ENCODE measurements at places on chromosomes 13 and 19.

DNA sequence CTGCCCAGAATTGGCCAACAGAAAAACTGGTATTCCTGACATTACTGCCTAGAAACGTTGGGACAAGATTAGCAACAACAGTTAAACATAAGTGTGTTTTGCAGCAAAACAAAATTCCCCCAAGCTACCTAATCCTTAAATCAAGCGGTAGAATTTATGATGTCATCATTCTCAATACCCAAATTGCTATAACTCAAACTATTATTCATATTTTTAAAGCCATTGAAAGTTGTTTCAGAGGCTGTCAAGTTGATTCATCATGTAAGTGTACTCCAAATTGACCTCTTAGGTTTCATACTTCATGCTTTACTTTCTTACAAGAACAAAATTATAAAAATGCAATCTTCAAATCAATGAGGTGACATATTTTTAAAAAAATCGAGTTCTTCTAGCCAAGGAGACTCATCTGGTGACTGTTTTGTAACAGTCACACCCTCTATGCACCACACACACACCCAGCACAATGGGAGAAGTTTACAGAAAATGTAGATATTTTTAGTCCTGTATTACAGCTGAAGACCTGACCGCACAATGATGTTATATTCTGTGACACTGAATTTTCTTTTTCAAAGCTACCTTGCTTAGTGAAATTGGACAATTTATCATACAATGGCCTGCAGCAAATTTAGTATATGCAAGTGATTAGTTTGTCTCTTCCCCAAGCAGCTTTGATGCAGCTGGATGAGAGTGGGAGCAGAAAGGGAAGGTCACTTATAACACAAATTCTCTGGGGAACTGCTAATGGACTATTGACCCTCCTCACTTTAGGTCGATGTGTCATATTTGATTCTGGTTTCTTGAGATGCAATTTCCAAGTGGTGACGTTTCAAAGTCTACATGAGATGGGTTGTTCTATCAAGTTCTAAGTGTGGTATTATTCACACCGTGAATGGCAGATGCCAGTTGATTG lies 345.3 kb upstream of the OBI1 start:
- no peak for DNase-seq

GRCh38 chr19:32233885-32234284 lies 111.5 kb upstream of the ZNF507 start:
- DNase-seq, result no peak

DNA sequence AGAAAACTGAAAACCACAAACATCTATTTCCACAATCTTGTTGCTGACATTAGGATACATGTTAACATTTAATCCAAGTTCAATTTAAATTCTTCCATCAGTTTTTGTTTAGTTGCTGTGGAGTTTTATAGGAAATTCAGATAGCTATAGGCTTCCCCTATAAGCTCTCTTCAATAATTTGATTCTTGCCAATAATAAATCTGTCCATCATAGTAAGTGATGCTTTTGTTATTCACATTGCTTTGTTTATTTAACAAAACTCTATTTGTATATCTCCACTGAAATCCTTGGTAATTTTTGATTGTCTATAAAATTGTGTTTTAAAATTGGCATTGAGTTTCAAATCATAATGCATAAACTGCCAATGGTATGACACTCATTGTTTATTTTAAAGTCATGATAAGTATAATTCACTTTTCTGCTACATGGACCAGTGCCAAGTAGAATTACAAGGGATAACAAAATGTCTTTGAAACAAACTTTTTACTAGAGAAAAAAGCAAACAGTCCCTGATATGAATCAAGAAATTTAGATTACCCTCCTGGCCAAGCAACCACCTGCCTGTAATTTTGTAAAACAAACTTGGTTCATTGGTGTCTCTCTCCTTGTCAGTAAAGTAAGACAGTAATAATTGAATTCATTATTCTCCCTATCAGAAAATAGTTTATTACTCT lies 577.3 kb upstream of the GPC6 start:
- DNase-seq, result no peak

GRCh38 chr13:49044836-49045235 lies 69.1 kb downstream of the FNDC3A start:
- DNase-seq, result no peak

DNA sequence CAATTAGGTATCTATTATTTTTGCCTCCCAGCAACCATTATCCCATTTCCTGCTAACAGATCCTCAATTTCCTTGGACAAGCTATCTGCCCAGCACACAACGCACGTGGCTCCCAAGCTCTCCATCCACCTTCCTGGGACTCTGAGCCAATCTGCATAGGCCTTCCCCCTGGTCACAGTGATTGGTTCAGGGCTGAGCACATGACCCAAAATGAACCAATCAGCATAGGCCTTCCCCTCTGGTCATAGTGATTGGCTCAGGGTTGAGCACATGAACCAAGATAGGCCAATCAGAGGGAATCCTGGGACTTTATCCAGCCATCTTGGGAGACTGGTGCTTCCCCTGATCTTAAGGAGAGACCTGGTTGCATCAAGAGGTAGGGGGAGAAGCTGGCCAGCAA lies 5.8 kb downstream of the CPAMD8 start:
- no peak for DNase-seq

GRCh38 chr13:94112227-94112626 lies 367.3 kb downstream of the DCT start:
- DNase-seq, result no peak

DNA sequence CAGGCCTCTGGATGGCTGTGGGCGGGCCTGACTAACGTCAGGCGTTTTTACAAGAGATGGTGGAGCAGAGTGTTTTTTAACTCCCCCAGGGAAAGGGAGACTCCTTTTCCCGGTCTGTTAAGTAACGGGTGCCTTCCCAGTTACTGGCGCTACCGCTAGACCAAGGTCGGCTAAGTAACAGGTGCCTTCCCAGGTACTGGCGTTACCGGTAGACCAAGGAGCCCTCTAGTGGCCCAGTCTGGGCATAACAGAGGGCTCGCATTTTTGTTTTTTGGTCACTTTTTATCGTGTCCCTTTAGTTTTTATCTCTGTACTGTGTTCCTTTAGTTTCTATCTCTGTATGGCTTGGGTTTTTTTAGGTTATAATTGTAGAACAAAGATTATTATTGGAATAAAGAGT lies 10.0 kb downstream of the ZNF383 start:
- DNase-seq, result no peak

DNA sequence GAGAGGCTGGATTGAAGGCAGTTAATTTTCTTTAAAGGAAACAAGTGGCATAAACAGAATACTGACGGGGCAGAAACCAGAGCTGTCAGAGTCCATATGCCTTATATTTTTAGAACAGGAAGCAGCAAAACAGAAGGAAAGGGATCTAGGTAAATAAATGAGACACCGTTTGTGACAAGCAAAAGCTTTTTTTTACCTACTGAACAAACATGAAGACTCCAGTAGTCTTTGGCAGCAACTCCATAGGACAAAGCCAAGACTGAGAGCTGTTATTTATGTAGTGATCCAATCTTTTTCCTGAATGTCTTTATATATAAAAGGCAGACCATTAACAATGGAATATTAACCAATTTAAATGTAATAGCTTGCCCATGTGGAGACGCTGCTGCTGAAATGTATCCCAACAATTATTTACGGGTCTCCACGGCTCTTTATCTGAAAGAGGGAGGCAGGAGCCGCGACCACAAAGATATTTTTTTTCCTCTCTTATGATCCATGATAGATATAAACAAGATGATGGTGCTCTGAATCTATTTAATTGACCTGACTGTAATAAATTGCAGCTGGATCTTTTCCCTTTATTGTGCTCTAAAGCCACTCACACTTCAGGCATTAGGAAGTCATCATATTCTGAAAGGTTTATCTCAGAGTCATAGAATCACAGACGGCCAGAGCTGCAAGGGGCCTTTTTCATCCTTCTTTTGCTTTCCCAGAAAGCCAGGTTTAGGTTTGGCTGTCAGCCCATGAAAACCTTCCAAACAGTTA lies 687.8 kb downstream of the EFNB2 start:
- DNase-seq, result no peak

- peak; percentile 54 for DNase-seq
Observed at GRCh38 chr13:112849500-112849899, 119.5 kb upstream of the MCF2L start.

- no peak for DNase-seq
Observed at GRCh38 chr13:23583491-23583890, 13.3 kb downstream of the TNFRSF19 start.

DNA sequence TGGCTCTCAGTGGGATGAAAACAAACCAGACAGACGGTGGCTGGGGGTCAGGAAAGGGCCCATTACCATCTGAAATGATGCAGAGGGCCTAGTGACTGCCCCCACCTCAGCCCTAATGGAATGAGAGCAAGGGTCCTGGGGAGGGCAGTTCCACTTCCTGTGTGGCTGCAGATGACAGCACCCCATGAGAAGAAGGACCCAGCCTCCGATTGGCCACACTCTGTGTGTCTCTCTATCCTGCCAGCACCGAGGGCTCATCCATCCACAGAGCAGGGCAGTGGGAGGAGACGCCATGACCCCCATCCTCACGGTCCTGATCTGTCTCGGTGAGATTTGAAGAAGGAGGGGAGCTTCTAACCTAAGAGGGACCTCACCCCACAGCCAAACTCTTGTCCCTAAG lies 498 bp downstream of the LILRB1 start:
- no peak for DNase-seq

DNA sequence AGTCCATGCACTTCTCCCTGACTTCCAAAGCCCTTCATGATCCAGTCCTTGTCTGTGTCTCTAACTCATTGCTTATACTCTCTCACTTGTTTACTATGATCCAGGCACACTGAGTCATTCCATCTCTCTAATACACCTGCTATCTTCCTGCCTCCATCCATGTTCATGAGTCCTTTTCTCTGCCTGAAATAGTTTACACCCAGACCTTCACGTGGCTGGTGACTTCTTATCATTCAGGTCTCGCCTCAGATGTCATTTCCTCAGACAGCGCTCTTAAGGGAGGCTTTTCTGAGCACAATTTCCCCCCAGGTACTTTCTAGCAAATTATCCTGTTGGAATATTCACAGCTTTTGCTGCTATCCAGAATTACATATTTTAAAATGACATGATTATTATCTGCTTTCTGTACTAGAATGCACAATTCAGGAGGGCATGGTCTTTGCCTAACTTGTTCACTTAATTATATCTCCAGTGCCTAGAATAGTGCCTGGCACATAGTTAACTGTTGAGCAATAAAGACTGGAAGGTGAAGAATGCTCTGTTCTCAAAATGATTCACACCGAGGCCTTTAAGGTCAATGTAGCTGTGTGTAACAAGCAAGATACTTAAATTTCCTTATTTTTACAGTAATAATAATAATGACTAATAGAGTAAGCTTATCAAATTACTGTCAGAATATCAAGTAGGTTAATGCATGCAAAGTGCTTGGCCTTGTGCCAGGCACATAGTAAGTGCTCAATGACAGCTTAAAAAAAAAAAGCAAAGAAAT lies 183.7 kb upstream of the SPRY2 start:
- no peak for DNase-seq

- DNase-seq, result no peak
Observed at GRCh38 chr19:46958532-46958931, 61.1 kb upstream of the NPAS1 start.

GRCh38 chr13:33270895-33271538 lies 14.5 kb downstream of the STARD13 start:
- no peak for DNase-seq

DNA sequence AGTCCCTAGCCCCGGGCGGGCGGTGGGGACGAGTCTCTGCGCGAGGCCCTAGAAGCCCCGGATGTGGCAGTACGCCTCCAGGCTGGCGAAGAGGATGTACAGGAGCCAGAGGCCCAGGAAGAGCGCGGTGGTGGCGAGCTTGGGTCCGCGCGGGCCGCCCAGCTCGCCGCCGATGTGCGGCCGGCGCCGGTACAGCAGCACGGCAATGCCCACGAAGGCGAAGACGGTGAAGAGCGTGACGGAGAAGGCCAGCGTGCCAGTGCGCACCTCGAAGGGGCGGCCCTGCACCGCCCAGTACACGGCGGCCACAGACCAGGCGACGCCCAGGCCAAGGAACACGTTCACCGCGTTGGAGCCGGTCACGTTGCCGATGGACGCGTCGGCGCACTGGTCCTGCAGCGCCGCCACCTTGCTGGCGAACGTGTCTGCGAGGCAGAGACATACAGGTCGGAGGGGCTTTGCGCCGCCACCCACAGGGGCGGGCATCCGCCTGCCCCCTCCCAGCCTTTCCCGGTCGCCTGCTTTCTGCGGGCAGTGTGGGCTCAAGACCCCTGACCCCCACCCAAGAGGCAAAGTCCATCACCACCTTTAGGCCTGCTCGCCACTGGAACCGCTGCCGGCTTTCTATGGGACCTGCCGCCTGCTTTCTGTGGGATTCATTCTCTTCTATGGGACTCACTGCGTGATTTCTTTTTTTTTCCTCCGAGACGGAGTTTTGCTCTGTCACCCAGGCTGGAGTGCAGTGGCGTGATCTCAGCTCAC lies 10.9 kb upstream of the MEIS3 start:
- no peak for DNase-seq

DNA sequence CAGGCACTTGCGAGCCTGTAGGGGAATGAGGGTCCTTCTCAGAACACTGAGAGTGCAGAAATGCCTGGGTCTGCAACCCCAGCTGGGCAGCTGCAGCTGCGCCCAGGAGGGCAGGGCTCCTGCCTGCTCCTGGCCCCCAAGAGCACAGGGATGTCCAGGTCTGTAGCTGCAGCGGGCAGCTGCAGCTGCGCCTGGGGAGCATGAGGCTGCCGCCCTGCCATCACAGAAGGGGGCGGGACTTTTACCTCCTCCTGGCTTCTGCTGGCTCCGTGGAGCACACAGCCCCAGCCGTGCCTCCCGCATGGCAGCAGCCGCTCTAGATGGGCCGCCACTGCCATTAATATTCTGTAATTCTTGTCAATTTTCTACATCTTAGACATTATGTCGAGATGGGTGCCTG lies 17.8 kb downstream of the CPB2 start:
- DNase-seq, result no peak

DNA sequence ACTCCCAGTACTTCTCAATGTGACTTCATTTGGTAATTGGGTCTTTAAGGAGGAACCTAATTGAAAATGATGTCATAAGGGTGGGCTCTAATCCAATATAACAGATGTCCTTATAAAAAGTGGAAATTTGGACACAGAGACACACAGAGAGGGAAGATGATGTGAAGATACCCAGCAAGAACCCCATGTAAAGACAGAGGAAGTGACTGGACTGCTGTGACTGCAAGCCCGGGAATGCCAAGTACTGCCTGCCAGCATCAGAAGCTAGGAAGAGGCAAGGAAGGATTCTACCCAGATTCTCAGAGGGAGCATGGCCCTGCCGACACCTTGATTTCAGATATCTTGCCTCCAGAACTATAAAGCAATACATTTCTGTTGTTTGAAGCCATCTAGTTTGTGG lies 239.3 kb downstream of the KCTD12 start:
- no peak for DNase-seq

- DNase-seq, result no peak
Observed at GRCh38 chr13:45353895-45354294, 12.9 kb upstream of the TPT1 start.

GRCh38 chr13:73733706-73734105 lies 400.5 kb downstream of the KLF12 start:
- no peak for DNase-seq

GRCh38 chr19:21812448-21812847 lies 23.5 kb downstream of the ZNF43 start:
- DNase-seq, result no peak

GRCh38 chr13:46516599-46517338 lies 36.2 kb upstream of the LRCH1 start:
- DNase-seq, result no peak

- no peak for DNase-seq
Observed at GRCh38 chr13:21361123-21361522, 98.0 kb downstream of the ZDHHC20 start.

Measured in NCI-H1436 treated with DMSO at 0.1 percent for 48 hours (cell line).